ENCODE measurements at places on chromosomes 5 and 9. TPM values are rescaled to one million over a fixed set of nuclear protein-coding genes. Genes with fewer than 3 reads are reported as not detected.

Gene RABL6
- 55.5 TPM for total RNA-seq

GRCh38 chr5:80516826-80517225 lies 28.9 kb downstream of the FAM151B start:
- DNase-seq: no peak

Gene SUSD1
- total RNA-seq: 4.2 TPM

DNA sequence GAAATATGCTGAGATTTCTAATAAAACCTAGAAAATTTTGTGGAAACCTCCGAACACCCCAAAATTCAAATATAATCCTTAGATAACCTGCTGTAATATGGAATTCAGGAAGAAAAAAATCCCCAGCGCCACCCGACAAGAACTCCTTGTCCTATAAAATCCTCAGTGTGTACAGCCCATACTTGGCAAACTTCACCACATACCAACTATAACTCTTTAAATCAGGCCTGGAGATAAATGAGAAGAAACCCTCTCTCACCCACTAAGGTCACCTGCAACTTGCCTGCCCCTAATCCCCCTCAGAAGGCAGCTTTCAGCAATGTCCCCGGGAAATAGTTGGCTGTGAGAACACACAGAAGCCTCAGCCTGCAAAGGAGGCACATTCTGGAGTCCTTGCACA lies 90.5 kb downstream of the SH3TC2 start:
- no peak for DNase-seq

DNA sequence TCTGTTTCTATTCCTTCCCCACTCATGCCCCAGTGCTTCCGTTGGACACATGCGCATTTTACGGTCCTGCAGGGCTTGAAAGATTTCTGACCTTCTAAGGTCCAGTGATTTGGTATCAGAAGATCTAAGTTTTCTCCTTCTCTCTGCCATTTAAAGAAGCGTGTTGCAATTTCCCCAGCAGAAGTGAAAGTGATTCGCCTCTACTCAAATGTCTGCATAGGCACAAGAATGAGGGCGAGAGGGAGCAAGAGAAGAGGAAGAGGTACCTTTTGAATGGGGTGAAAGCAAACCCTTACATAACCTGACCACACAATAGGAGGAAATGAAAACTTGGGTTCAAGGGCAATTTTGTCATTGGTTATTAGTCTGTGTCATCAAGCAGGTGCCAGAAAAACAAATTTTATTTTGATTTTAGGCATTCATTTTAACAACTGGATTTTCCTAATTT lies 31.7 kb upstream of the NR3C1 start:
- DNase-seq: no peak

Measured in CD8-positive, alpha-beta T cell (primary cell).